ENCODE measurements at places on chromosomes 1 and 21. TPM values are rescaled to one million over a fixed set of nuclear protein-coding genes. Genes with fewer than 3 reads are reported as not detected.

The CHIA gene
- not detected for total RNA-seq

The CHIT1 gene
- 0.26 TPM for total RNA-seq

The CCSAP gene
- 1.6 TPM for total RNA-seq

GRCh38 chr1:180503280-180503862 lies 994 bp upstream of the ACBD6 start:
- DNase-seq = no peak

DNA sequence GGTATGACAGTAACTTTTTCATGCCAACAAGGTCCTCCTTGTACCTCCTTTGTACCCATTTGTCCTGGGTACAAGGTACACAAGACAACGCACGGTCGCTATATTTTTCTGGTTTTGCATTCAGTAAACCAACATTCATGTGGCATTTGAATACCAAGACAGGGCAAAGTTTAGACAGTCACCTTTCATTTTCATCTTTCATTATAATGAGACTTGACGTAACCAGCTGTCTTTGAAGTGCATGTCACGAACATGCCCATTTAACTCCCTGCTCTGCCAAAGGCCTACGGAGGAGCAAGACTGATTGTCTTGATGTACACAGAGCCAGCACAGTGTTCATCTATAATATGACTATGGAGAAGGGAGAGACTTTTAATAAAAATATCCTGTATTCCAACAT lies 91.0 kb downstream of the SETD4 start:
- no peak for DNase-seq

DNA sequence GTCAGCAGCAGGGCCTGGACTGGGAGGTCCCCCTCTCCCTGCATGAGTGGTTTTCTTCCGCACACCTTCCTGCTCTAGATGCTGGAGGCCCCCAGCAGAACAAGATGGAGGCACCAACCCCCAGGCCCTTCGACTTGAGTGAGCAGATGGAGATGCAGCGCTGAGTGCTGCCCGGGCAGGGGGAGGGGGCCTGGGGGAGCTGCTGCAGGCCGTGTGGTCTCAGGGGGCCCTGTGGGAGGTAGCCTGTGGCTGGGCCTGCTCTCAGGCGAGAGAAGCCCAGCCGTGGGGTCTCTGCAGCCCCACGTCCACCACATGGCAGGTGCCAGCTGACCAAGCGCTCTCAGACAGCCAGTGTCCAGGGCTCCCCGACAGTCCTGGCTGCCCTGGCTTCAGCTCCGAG lies 1.2 kb upstream of the FAAP20 start:
- DNase-seq = no peak

DNA sequence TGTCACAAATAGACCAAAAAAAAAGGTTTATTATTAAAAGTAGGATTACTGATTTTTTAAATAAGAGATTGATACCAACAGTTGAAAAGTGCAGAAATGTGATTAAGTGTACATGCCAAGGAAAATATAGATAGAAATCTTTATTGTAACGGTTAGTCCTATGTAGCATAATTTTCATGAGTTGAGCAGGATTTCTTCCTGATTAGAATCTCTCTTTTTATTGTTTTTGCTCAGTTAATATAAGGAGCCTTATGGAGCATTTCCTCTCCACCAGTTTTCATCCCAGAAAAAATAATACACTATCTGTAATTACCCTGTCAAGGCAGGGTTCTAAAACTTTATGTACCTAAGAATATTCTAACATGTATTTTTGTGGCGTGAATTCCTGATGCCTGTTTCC lies 23.4 kb downstream of the CAPZA1 start:
- DNase-seq = no peak

GRCh38 chr1:24440436-24440835 lies 24.8 kb downstream of the NIPAL3 start:
- DNase-seq = no peak

Measured in pancreas (tissue), 10 donors.